ENCODE measurements at places on chromosomes 4 and X. TPM values are rescaled to one million over a fixed set of nuclear protein-coding genes. Genes with fewer than 3 reads are reported as not detected.

BRCC3 gene
- 26.7 TPM for total RNA-seq

HSFX4 gene
- total RNA-seq: not detected

PHKA2 gene
- total RNA-seq: 23.6 TPM

DNA sequence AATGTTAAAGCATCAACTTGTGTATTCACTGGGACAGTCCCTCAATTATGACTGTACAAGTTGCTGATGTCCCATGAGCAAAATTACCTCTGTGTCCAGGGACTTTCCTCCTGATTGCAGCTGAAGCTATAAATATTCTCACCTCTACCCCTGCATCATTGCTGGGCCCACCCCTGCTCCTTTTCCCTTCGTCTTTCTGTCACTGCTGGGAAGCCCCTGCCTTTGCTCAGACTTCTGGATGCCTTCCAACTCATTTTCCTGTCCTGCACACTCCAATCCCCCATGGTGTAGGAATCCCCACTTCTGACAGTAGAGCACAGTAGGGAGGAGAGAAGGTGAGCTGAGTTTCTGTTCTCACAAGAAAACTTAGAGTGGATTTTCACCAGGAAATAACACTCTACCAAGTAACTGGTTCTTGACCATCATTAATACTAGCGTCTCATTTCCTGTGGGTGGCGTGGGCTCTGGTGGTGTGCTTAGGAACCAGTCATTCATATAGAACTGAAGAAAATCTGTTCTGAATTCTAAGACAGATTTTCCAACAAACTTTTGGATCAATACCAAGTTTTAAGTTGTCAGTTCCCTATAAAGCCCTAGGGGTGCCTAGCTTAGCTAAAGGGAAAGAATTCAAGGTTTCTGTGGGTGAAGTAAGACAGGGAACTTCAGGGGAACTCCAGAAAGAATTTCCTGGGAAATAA is 136.2 kb upstream of the MED14 start:
- H3K4me1 ChIP-seq: peaks cover 11% of the 10 kb centered on the region
- DNase-seq: peak; percentile 46
- H3K27me3 ChIP-seq: no peaks in the 10 kb centered on the region
- no peaks in the 10 kb centered on the region for H3K36me3 ChIP-seq
- H3K4me3 ChIP-seq: no peak overlapping the region

GRCh38 chr4:5626913-5627312 is 81.4 kb downstream of the EVC2 start:
- H3K27me3 ChIP-seq: no peaks in the 10 kb centered on the region
- no peaks in the 10 kb centered on the region for H3K4me1 ChIP-seq
- DNase-seq: no peak
